ENCODE measurements at places on chromosomes 16 and 17.

- no peak for DNase-seq
These were observed 260.2 kb downstream of the SLC39A11 start for GRCh38 chr17:72832306-72832705.

GRCh38 chr17:17856386-17856785, 19.6 kb upstream of the SREBF1 start:
- no peak for DNase-seq

GRCh38 chr16:29811896-29812665, at the start of gene PRRT2:
PRRT2 (plus strand) TSS chr16:29812193; CDS start chr16:29813055, 862 bp downstream.
- DNase-seq = no peak

GRCh38 chr17:77143306-77143705, 2.5 kb downstream of the SEC14L1 start:
- DNase-seq = no peak

GRCh38 chr17:77424585-77425344, 284.0 kb downstream of the SEC14L1 start:
- DNase-seq = no peak

- no peak for DNase-seq
These were observed 33.7 kb upstream of the VPS4A start for GRCh38 chr16:69277413-69277812.

GRCh38 chr16:11759997-11760396, 17.3 kb upstream of the TXNDC11 start:
- DNase-seq = no peak

GRCh38 chr17:35192708-35193107, 1.5 kb downstream of the SLC35G3 start:
- DNase-seq = no peak

DNA sequence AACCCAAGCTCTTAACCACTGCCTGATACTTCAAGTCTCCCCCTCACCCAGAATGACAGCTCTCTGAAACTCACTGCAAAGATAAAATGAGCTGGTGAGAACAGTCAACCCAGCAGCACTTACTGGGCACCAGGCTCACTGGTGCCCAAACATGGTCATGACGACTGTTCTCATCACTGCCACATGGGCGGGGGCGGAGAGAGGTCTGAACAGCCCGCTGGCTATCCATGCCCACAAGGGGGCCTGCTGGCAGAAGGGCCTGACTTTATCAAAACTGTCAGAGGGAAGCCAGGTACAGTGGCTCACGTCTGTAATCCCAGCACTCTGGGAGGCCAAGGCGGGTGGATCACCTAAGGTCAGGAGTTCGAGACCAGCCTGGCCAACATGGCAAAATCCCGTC, 4.0 kb downstream of the MYBBP1A start:
- no peak for DNase-seq

DNA sequence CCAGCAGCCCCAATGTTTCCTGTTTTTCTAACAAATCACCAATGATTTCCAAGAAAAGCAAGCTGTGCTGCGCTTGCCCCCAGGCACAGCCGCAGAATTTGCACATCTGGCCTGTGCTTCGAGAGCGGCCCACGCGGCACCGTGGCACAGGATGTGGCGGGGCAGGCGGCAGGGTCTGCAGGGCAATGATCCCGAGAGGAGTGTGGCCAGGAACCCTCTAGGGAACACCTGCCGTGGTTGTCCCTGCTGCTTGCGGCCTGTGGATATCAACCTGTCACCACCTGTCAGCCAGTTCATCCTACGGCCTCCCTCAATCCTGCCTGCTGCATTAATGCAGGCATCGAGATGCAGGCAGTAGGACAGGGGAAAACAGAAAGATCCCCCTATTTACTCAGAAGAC, 24.0 kb downstream of the PIK3R5 start:
- DNase-seq = peak; percentile 66

DNA sequence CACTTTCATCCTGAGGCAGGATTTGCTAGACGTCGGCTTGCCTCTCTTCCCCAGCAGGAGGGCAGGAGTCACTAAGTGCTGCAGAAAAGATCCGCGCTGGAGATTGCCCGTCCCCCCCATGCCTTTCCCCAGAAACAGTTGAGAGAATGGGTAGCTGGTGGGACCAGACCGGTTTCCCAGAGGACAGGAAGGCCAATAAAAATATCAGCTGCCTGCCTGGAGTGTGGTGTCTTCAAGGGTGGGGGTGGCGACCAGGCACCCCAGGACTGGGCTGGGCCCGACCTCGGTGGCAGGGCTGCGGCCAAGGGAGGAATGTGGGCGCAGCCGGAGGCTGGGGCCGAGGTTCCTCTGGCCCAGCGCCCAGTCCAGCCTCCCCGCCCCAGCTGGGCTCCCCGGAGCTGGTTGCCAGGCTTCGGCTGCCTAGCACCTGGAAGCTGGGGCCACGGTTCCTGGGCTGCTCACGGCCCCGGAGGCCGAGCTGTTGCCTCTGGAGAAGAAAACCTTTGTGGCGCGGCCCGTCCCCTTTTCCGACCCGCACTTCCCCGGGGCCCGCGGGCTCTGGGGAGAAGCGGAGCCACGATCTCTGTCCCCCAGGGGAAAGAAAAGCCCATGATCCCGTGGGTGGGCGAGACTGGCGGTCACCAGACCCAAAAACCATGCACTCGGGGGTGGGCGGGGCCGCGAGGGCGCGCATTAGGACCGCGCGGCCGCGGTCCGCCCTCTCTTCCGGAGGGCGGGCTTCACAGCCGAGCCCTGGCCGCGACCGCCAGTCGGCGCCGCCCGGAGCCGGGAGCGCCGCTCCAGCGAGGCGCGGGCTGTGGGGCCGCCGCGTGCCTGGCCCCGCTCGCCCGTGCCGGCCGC, at the start of gene TRAF4:
TRAF4 (plus strand) TSS at position 769 of the 861 bp plus-strand sequence. CDS start 102 bp downstream, outside the sequence.
- no peak for DNase-seq

DNA sequence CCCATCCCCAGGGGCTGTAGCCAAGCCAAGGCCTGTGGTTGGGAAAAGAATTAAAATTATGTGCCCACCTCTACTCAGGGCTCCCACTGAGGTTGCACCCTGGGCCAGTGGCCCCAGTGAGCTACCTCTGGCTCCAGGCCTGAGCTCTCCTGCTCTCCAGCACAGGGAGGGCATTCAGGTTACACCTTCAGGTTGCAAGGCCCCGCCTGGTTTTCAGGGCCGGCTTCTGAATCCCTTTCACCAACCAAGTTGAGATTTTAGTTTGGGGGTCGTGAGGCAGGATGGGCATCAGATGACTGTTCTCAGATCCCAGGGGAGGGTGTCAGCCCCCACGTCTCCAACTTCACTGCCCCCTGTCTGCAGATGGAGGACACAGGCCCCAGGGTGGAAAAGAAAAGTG, 8.0 kb upstream of the KATNB1 start:
- DNase-seq = no peak

DNA sequence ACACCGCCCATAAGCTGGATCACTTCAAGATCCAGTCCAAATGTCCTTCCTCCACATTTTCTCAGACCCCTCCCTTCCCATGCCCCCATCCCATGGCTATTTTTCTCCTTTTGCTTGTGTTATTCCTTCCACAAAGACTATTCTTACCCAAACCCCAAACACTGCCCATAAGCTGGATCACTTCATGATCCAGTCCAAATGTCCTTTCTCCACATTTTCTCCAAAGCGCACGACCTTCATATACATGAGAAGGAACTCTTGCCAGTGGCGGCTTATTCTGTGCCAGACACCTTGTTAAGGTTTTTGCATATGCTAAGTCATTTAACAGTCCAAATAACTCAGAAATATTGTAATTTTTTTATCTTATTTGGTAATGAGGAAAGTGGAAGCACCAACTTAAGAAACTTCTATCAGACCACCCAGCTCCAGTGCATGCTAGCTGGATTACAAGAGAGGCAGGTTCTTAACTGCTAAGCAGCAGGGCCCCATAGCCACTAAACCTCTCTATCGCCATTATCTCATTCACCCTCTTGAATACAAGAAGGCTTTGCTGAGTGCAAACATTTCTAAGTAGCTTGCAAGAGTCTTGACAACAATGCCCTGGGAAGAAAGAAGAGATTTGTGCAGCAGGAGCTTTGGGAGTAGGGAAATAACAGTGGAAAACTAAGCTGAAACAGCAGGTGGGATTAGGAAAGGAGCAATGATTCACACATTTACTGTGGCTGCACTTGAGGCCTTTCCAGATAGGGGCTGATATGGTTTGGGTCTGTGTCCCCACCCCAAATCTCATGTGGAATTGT, 428.2 kb upstream of the MAF start:
- no peak for DNase-seq

DNA sequence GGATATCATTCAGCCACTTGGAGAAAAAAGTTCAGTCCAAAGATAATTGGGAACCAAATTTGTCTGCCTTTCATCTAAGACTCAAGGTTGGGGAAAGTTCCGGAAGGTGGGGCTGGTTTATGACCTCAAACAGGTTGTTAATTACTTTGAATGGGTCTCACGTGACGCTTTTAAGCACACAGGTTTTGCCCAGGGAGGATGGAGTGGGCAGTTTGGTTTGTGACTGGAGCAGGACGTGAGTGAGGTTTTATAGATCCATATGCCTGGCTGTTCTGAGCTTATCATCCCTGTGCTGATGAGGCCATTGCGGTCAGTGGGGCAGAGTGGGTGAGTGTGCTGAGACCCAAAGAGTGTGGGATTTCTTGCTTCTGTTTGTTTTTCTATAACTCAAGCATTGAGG, 38.7 kb upstream of the GPRC5B start:
- no peak for DNase-seq

DNA sequence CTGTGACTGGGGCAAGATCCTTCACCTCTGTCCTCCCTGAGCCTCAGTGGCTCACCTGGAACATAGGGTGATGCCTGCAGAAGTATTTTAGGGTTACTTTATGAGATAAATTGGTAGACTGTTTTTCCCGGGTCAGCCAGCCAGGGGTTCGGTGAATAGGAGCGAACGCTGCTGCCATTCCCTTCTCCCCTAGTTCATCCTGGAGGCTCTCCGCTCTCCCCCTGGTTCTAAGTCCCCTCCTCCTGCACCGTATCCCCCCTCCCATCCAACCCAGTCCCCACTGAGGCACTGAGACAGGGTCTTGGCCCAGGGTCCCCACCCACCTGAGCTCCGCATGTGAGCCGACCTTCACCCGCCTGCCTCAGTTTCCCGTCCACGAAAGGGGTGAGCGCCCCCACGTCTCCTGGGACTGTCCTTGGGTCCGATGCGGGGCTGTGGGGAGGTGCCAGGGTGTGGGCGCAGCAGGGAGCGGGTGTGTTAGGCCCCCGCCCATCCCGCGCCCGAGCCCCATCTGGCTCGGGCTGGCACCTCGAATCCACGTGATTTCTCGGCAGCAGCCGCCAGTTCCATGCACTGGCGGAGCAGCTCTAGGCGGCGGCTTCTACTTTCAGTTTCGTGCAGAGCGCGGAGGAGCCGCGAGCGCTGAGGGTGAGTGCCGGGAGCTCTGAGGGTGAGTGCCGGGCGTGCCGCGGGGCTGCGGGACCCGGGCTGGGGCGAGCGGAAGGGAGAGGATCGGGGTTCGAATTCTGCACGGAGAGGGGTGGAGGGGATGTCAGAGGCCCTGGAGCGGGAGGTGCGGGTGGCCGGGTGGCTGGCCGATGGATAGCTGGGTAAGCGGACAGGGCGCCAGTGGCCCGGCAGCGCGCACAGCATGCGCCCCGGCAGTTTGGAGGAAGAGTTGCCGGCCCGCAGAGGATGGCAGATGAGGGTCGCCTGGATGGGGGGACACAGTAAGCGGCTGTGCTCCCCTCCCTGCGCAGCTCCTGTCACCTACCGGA, at the start of gene NLRC5:
NLRC5 (plus strand) TSS at position 610 of the 998 bp plus-strand sequence. CDS start 31,156 bp downstream, outside the sequence.
- peak; percentile 74 for DNase-seq

DNA sequence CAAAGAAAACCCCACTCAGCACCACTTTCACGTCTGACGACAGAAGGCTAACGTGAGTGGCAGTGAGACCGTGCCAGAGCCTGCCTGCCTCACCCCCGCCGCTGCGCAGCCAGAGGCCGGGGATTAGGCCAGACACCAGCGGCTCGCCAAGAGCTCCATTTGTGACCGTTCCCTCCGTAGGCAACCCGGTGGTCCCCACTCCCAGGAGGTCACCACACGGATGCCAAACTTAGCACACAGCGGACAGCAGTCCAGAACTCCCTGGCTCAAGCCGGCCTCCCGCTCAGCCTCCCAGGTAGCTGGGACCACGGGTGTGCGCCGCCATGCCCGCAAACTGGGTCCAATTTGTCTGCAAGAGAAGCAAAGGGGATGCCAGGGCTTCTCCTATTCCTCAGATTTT, 104.6 kb downstream of the ANKRD11 start:
- DNase-seq = no peak
